ENCODE measurements at places on chromosomes 2 and 18.
A peak's percentile ranks its signal among the peaks of the same experiment; 100 is the strongest.

DNA sequence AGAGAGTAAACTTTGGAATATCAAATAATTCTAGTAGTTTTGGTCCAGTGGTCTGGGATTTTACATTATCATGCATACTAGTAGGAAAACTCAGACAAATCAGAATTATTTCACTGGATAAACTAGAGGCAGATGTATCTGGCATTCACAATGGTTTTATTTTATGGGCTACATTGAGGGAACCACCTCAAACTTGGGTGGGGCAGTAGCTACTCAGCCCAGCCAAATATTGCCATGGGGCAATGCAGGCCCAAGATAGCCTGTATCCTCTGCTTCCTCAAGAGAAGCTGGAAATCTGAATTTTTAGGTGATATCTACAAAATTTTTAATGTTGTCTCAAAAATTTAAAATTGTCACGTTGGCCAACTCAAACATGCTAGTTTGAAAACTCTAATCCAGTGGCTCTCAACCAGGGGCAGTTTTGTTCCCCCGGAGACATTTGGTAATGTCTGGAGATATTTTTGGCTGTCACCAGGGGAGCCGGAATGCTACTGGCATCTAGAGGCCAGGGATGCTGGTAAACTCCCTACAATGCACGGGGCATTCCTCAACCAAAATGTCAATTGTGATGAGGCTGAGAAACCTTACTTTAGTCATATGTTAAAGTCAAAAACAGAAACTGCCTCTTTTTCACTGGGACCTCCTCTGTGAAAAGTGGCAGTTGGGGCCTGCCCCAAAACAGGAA is 172.8 kb upstream of the SPRED2 start:
- no peak for DNase-seq

DNA sequence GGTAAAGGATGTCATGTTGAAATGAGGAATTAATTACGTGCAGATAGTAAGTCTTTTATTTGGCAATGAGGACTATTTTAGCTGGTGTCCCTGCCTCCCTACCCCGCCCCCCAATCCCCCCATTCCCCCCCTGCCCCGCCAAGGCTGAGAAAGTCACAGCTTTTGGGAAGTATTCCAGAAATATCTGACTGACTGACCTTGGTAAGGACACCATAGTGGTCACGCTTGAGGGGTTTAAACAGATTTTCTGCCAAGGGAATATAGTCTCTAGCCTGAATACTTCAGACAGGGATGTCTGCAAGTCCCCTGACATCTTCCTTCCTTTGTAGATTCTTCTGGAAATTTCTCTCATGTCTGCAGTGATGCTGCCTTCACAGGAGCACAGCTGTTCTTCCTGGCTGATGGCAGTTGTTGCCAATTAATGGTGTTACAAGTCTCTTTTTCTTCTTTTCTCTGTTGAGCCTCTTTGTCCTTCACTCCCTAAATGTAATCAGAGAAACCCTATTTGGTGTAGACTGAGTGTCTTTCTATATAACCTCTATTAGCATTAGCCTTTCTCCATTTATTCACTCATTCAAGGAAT is 53.7 kb upstream of the MGAT5 start:
- DNase-seq = no peak

DNA sequence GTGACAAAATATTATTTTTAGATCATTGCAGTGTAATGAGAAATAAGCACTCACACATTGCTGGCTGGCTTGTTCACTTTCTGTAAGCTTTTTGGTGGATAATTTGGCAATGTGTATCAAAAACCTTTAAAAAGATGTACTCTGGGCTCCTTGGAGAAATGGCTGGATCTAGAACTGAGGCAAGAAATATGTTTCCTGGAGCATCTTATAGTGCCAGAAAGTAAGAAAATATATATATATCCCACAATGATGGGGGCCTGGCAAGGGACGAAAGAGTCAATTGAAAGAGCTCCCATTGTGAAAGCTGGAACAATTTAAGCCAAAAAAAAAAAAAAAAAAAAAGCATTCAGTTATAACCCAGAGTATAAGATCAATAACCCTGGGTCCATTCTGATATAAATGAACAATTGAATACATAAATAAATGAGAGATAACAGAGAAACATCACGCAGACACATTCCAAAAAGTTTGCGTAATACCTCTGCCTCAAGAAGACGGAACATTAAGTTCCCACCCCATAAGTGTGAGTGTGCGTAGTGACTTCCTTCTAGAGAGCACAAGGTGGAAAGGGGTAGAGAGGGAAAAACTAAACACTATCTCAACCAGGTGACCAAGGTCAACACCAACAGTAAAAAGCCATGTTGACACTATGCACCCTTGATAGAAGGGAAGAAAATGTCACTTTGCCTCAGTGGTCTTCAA is 77.5 kb downstream of the BIN1 start:
- DNase-seq = no peak

- no peak for DNase-seq
Observed at GRCh38 chr2:215699018-215699417, 263.1 kb upstream of the FN1 start.

DNA sequence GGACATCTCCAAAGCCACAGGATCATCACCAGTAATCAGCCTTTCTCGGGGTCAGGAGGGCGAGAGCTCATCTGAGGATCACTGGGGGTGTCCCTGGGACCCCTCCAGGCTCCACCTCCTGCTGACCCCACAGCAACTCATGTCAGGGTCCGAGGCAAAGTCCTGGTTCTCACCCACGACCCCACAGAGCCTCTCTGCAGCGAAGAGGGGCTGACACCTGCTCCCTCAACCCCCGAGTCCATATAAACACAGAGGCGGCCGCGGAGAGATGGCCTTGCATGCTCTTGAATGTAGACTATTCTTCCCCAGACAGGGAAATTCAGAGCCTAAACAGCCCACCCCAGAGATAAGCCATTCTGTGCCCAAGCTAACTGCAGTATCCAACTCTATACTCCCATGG is 29.9 kb downstream of the HS6ST1 start:
- DNase-seq = no peak

DNA sequence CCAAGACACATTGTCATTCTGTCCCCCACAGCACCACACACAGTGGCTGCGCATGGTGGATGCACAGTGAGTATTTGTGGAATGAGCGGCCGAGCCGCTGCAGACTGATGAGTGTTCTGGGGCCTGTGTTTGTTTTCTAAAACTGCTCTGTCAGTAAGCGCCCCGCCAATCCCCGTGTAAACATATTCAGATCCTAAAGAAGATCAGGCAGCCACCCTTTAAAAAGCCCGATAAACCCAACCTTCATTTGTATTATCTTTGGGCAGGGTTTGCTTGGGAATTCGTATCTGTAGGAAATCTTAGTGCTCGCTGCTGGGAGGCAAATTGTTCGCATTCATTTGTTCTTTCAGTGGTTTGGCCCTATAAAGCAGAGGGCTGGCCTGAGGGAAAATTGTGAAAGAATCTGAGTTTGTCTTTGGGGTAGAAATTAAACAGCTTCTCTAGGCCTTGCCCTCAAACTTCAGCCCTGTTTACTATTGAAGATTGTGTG is 68.6 kb downstream of the TGOLN2 start:
- no peak for DNase-seq

DNA sequence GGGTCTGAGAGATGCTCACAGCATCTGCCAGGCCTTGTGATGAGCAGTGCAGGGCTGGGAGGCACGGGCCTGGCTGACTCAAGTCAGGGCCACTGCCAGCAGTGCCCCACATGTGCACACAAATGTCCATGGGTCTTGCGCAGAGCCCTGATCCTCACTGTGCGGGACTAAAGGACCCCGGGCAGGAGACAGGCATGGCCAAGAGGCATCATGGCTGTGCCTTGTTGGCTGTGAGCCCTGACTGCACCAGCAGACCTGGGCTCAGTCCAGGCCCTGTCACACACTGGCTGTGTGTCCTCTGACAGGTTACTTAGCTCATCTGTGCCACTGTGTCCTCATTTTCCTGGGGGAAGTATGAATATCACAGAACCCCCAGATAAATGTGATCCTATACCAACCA is 4.0 kb downstream of the KCNIP3 start:
- no peak for DNase-seq

- no peak for DNase-seq
Observed at GRCh38 chr2:655626-656025, 21.6 kb downstream of the TMEM18 start.

GRCh38 chr18:68263481-68263880 is 451.4 kb downstream of the TMX3 start:
- DNase-seq = no peak

GRCh38 chr2:159349674-159350299 is 63.3 kb upstream of the WDSUB1 start:
- DNase-seq = no peak

DNA sequence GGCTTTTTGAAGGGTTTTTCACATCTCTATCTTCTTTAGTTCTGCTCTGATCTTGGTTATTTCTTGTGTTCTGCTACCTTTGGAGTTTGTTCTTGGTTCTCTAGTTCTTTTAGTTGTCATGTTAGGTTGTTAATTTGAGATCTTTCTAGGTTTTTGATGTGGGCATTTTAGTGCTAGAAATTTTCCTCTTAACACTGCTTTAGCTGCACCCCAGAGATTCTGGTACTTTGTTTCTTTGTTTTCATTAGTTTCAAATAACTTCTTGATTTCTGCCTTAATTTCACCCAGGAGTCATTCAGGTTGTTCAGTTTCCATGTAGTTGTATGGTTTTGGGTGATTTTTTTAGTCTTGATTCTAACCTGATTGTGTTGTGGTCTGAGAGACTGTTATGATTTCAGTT is 34.7 kb downstream of the AGPS start:
- DNase-seq = no peak

GRCh38 chr2:234293973-234294372 is 202.9 kb downstream of the ARL4C start:
- no peak for DNase-seq

GRCh38 chr2:221716426-221717303 is 144.6 kb upstream of the EPHA4 start:
- DNase-seq = no peak

GRCh38 chr18:36759167-36759776 is 69.5 kb downstream of the TPGS2 start:
- DNase-seq = no peak

DNA sequence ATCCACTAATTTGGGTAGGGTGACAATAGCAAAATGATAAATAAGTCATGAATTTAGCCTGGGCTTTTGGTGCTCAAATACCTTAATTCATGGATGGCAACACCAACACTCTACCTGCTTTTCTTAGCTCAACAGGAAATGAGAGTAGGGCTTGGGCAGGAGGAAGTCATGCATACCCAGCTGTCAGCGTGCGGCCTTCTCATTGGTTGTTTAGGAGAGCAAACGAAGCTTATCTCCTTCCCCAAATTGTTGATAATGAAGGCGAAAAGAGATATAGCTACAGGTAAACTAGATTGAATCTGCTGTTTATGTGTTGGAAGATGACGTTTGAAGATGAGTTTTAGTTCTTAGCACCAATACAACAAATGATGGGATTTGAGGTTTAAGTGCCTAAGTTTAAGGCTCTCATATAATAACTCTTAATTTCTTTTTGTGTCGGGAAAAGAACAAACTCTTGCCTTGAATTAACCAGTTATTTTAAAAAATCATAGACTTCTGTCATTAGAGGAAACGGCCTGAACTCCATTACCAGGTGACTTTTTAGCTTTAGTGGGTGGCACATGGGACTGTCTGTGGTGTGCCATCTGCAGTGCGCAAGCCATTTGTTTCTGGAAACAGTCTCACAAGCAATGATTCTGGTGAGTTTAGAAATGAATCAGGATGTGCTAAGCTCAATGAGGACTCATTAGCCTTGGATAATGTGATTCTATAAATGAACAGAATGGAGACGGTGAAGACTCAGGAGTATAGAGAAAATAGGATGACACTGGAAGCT is 19.8 kb downstream of the MAP4K4 start:
- DNase-seq = peak; percentile 36

GRCh38 chr2:26968001-26968400 is 2.4 kb upstream of the MAPRE3 start:
- no peak for DNase-seq

- no peak for DNase-seq
Observed at GRCh38 chr2:20178249-20178607, 46.7 kb downstream of the SDC1 start.

DNA sequence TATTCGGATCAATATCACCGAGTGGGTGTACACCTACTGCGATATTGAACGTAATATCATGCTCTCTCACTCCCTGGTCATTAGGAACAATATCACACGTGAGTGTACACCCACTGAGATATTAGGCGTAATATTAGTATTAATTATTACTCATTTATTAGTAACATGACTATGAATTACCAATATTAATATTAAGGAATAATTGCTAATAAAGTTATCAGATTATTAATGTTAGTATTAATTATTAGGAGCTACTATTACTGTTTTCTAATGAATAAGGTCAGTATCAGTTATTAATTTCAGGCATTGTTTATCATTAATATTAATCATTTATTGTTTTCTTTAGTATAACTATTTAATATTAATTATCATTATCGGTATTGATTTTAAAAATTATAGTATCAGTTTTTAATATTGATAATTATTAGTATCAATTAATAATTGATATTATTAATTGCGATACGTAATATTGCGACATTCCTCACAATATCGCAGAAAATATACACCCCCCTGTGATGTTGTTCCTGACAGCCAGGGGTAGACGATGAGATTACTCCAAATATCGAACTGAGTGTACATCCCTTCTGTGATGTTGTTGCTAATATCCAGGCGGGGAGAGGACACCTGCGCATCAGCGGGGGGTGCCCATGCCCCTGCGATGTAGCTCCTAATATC is 84.2 kb downstream of the DAPL1 start:
- DNase-seq = no peak

DNA sequence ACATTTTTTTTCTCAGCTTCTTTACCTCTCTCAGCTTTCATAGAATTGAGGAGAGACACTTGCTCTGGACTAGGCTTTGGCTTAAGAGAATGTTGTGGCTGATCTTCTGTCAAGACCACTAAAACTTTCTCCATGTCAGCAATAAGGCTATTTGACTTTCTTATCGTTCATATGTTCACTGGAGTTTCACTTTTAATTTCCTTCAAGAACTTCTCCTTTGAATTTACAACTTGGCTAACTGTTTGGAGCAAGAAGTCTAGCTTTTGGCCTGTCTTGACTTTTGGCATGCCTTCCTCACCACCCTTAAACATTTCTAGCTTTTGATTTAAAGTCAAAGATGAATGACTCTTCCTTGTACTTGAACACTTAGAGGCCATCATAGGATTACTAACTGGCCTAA is 104.4 kb upstream of the SLC39A10 start:
- DNase-seq = no peak

DNA sequence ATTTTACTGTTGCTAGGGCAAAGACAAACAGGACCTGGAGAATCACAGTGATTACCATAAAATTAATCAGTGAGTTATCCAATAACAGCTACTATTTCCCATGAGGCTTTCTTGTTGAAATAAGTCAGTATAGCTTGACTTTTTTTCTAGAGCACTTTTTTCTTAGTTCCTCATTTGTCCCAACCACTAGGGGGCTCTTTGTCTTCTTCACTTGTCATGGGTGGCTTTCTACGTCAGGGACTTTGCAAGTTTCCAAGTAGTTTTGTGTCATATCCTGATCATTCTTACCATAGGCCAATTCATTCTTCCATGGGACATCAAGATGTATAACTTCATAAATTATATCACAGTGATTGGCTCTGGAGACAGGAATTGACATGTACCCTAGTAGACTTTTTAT is 1019.6 kb upstream of the PIK3C3 start:
- DNase-seq = no peak

GRCh38 chr2:42856106-42856860 is 63.9 kb upstream of the HAAO start:
- no peak for DNase-seq

- no peak for DNase-seq
Observed at GRCh38 chr2:49003201-49003600, 151.1 kb downstream of the FSHR start.

Measured in CD8-positive, alpha-beta T cell (primary cell).